ENCODE measurements at places on chromosomes 7 and 10.
A peak's percentile ranks its signal among the peaks of the same experiment; 100 is the strongest.

DNA sequence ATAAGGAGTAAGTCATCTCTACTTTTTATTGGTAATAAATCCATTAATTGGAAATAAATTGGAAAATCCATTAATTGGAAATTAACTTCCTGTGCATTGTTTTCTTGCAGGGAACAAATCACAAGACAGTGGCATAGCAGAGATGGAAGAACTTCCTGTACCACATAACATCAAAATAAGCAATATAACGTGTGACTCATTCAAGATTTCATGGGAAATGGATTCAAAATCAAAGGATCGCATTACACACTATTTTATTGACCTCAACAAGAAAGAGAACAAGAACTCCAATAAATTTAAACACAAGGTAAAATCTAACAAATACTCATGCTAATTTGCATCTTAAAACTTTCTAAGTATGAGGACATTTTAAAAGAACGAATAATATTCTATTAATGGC is 57.8 kb downstream of the PHYHIPL start:
- H3K4me3 ChIP-seq = no peak overlapping the region
- no peaks in the 10 kb centered on the region for H3K36me3 ChIP-seq
- H3K27me3 ChIP-seq = no peaks in the 10 kb centered on the region
- no peak overlapping the region for H3K27ac ChIP-seq
- no peak for DNase-seq
- H3K4me1 ChIP-seq = no peaks in the 10 kb centered on the region

DNA sequence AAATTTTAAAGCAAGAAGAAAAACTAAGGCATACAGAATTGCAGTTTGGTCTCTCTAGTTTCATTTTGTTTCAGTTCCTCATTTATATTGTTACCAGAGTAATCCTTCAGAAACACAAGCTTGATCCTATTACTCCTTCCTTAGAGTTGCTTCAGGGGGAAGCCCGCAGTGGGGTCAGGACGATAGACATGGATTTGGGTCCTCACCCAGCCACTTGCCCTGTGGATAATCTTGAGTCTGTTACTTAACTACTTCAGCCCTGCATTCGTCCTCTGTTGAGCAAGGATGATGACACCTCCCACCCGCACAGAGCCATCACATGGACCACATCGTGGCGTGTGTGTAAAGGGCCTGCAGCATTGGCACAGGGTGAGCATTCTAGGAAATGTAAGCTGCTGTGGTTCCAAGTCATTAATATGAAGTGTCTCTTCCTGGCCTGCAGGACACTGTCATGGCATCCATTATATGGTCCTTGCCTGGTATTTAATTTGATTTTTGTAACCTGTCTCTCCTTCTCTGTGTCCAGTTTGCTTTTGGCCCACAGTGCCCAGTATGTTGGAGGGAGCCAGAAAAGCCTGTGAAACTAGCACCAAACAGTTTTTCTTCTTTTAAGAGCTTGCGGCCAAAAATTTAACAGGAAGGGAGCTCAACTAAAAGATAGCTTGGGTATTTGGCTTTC is 111.2 kb downstream of the EEPD1 start:
- DNase-seq = no peak
- peaks cover 26% of the 10 kb centered on the region for H3K4me1 ChIP-seq
- H3K4me3 ChIP-seq = no peak overlapping the region
- no peaks in the 10 kb centered on the region for H3K36me3 ChIP-seq
- H3K27ac ChIP-seq = no peak overlapping the region

DNA sequence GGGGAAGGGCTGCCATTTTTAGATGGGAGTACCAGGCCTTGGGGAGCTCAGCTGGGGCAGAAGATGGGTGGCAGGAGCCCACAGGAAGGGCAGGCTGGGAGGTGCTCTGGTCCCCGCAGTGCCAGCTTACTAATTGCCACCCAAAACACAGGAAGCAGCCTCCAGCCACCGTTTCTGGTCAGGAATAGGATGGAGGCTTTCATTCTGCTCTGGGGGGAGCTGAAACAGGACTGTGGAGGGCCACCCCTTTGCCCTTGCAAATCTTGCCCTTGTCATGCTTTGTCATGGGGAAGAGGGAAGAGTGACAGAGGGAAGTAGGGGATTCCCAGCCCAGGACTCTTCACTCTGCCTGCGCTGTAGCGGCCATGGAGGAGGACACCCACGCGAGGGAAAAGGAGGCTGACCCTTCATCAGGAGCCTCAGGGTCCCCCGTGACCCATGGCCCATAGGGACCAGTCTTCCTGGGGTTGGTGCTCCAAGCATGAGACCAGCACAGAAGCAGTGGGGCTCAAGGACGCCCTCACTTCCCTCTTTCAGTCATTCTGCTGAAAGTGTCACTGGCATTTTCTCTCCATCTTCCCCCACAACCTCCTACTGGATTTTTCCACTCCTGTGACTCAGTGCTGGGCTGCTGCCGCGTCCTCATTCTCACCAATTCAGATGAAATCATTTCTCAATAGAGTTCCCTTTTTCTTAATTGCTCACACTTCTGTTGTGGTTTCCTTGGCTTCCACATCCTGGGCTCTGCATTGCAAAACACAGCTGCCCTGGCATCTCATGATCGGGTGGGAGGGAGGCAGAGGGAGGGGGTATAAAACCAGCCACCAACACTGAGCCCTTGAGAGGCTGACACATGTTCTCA is 61.9 kb downstream of the MKI67 start:
- DNase-seq = peak; percentile 91
- H3K4me3 ChIP-seq = peak overlapping the region; percentile 59
- no peaks in the 10 kb centered on the region for H3K27me3 ChIP-seq

- no peaks in the 10 kb centered on the region for H3K36me3 ChIP-seq
- no peak overlapping the region for H3K27ac ChIP-seq
- no peak for DNase-seq
- H3K27me3 ChIP-seq = no peaks in the 10 kb centered on the region
These were observed 23.6 kb upstream of the TTYH3 start for GRCh38 chr7:2607923-2608904.

DNA sequence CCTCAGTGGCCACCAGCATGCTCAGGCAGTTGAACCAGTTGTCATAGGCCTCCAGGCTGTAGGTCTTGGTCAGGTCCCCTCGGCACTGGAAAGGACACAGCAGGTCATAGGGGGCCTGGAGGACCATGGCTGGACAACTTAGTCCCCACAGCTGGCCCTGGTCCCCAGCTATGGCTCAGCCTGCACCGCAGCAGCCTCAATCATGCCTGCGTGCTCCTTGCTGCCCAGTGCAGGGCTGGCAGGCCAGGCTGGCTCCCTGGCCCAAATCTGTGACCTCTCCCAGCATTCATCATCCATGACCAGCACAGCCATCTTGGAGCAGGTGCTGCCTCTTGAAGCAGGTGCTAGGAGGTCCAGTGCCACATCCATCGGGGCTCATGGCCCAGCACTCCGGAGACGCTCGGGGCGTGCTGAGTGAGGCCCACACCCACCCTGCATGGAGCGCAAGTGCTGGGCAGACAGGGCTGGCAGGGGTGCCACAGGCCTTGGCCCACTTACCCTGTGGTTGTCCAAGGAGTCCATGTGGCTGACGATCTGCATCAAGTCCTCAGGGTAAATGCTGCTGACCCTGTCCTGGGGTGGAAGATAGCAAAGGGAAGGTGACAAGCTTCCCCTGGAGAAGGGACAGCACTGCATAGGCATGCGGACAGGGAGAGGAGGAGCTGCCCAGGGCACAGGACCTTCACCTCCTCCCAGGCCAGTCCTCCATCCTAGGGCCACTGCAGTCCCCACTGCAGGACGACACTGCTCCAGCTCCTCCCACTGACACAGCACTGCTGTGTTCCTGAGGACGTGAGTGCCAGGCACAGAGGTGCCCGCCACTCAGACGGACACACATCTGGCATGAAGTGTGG is 61.7 kb downstream of the CSGALNACT2 start:
- H3K4me3 ChIP-seq = no peak overlapping the region
- no peaks in the 10 kb centered on the region for H3K27me3 ChIP-seq
- H3K27ac ChIP-seq = no peak overlapping the region
- peaks cover 3% of the 10 kb centered on the region for H3K4me1 ChIP-seq
- no peaks in the 10 kb centered on the region for H3K36me3 ChIP-seq
